ENCODE measurements at places on chromosomes 7 and 10.

DNA sequence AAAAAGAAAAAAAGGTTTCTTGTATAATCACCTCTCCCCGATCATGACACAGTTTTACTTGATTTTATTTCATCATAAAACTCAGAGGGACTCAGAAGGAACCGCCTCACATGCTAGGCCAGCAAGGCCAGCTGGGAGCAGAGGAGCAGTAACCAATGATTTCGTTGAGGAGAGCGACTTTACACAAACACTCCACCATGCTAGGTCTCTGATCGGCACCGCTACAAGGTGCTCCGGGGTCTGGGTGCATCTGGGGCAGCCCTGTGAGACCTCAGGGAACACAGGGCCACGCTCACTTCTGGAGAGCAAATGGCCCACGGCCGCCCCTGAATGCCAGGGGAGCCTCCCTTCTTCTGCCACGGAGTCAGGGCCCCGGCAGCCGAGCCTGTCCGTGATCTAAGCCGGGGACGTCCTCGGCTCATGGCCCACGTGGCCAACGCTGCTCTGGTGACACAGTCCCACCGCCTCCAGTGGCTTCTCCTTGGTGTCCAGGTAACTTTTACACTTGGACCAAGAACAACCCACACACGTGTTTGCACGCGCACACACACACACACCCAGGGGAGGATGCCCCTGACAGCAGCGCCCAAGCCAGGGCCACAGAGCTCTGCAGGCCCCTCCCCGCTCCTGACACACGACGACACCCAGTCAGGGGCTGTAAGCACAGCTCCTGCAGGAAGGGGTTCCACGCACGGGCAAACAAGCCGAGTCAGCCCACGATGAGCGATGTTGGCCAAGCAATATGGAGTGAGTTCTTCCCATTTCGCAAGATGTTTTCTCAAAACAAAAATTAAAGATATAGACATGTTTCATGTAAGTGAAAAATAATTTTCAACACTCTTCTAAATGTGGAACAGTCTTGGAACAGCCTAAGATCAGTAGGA, 332.3 kb downstream of the DNAJB6 start:
- no peak for DNase-seq

GRCh38 chr10:24853661-24854060, 98.7 kb downstream of the PRTFDC1 start:
- DNase-seq = no peak

GRCh38 chr7:38411404-38411803, 138.0 kb upstream of the TARP start:
- no peak for DNase-seq

GRCh38 chr10:33201056-33201780, 133.2 kb downstream of the NRP1 start:
- no peak for DNase-seq

- DNase-seq = no peak
Observed at GRCh38 chr10:116815641-116816415, 33.5 kb upstream of the ENO4 start.

GRCh38 chr7:73896454-73896853, 35.5 kb downstream of the TMEM270 start:
- no peak for DNase-seq

Measured in muscle of arm (tissue), 14 donors.